ENCODE measurements at places on chromosomes 12 and 14. TPM values are rescaled to one million over a fixed set of nuclear protein-coding genes. Genes with fewer than 3 reads are reported as not detected.

RAP1B gene
- 159 TPM for total RNA-seq

TRPV4 gene
- not detected for total RNA-seq

UNC119B gene
- 14.3 TPM for total RNA-seq

KRT2 gene
- 0.53 TPM for total RNA-seq

OASL gene
- 9.2 TPM for total RNA-seq

ERBB3 gene
- total RNA-seq, result 0.31 TPM

TAS2R20 gene
- not detected for total RNA-seq

ZDHHC22 gene
- total RNA-seq, result not detected
